ENCODE measurements at places on chromosomes 3 and 15.

DNA sequence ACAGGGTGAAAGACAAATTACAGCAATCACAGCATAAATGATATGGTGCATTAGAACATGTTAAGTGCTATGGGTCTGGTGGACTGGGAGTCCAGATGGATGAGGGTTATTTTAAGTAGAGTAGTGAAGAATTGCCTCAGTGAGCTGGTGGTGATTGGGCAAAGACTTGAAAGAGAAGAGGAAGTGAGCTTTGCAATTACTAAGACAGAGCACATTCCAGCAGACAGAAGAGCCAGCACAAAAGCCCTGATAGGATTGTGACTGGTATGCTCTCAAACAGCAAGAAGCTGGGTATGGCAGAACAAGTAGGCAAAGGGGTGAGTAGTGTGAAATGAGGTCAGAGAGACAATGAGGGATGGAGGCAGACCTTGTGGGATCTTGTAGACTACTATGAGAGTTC lies 2.1 kb upstream of the ACKR4 start:
- DNase-seq = no peak

DNA sequence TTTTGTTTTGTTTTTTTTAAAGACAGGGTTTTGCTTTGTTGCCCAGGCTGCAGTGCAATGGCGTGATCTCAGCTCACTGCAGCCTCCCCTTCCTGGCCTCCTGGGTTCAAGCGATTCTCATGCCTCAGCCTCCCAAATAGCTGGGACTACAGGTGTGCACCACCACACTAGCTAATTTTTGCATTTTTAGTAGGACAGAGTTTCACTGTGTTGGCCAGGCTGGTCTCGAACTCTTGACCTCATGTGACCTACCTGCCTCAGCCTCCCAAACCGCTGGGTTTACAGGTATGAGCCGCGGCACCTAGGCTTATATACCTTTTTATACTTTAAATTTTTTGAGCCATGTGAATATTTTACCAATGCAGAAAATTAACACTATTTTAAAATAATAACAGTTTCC lies 56.9 kb upstream of the HERC1 start:
- DNase-seq = no peak

- no peak for DNase-seq
Measured at GRCh38 chr3:5476403-5476802, 288.9 kb downstream of the EDEM1 start.

DNA sequence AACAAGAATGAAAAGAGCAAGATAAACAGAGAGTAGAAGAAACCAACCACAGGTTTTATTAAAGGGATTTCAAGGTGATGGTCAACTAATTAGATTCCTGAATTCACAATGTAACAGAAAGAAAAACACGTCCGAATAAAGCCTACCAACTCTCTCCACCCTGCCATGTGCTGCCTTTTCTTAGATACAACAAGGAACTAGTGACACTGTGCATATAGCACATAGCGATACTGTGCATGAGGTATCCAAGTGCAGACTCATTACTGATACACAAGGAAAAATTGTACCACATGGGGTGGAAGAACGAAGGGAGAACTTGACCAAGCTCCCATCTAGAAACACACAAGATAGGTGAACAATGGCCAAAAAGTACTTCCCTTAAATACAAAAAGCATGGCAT lies 154.6 kb downstream of the MAGI1 start:
- no peak for DNase-seq

- DNase-seq = no peak
Measured at GRCh38 chr3:197339841-197340520, 41.6 kb upstream of the DLG1 start.
